ENCODE measurements at places on chromosomes 4 and X.

DNA sequence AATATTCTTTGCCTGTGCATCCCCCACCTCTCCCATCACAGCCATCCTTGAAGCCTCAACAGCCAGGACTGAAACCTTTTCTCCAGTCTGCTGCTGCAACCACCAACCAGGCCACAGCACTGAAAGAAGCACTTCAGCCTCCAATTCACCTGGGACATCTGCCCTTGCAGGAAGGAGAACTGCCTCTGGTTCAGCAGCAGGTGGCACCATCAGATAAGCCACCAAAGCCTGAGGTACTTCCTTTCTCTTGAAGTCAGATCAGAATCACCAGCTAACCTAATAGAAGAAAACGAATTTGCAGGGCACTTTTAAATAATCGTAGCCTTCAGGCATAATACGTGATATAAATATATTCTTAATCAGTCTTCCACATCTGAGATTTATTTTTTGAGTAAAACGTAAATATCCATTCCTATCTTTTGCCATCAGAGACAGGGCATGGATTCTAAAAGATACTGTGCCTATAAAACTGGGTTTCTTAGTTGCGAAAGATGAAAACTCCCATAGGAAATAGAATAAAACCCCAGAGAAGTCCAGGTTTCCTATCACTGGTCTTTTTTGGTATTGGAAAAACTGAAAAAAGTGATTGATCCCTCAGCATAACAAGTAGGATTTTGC is 9.5 kb downstream of the AMBN start:
- DNase-seq = peak; percentile 16

DNA sequence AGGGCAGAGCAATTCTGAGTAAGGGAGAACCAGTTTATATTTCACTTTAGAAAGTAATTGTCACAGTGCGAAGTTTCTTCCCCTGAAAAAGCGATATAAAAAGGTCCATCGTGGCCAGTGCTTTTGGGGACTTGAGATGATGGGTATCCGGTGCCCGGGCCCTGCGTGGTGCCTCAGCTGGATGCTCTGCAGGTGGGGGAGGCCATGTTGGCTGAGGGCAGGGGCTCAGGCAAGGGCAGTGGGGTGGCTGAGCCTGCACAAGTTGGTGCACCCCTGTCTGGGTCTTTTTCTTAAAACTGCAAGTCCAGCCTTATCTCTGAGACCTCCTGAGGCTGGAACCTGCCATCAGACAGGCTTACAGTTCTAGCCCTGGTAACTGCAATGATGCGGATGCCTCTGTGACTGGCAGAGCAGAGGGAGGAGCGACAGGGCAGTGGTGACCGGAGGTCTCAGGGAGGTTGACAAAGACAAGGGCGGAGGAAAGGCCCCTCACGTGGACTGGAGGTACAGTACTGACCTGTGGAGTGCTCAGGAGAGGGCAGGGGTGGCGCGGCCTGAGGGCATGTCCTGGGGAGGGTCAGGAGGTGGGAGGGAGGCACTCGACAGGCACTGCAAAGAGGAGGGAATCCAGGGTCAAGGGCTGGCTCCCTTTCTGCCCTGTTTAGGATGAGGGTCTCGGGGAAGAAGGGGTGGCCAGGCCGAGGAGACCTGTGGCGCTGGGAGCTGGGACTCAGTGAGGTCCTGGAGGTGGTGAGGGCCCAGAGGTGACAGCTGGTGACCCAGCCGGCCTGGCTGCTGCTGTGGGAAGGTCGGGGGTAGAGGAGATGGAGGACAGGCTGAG is 1.8 kb downstream of the RGS12 start:
- no peak for DNase-seq

GRCh38 chr4:8374851-8375649 is 65.5 kb downstream of the ACOX3 start:
- no peak for DNase-seq

DNA sequence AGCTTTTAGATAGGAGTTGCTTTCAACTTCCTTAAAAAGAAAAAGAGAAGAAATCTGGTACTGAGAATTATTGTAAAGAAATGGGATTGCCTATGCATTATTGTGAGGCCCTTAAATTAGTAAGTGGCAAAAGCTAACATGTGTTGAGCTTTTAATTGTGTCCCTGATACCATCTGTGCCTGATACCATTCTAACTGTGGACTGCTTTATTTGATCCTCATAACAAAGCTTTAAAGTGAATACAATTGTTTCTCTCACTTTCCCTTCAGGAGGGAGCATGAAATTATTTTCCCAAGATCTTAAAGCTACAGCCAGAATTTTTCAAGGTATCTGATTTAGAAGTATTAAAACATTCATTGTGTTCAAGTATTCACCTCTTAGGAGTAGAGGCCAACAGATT is 9.9 kb downstream of the KCTD8 start:
- DNase-seq = no peak

DNA sequence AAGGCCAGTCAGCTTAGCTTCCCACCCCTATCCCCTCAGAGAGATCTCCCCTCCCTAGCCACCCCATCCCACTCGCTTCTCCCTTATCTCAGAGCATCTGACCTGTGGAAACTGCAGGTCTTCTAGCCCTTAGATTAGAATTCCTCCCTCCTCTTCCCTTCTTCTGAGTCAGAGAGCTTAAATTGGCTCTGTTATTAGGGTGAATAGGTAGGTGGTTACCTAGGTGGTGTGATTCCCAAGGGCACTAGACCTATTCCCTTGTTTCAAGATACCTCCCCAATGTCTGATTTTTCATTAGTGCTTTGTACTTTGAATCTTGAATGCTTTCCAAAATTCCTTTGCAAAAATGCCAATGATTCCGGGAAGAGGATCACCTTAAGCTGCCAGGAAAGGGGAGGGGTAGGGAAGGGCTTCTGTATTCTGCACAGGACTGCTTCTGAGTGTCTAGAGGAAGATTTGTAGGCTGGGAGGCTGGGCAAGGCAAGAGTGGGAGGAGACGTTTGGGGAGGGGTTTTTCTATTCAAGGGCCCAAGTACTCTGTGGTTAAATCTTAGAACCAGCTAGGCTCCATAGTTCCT is 24.5 kb upstream of the MSN start:
- no peak for DNase-seq

DNA sequence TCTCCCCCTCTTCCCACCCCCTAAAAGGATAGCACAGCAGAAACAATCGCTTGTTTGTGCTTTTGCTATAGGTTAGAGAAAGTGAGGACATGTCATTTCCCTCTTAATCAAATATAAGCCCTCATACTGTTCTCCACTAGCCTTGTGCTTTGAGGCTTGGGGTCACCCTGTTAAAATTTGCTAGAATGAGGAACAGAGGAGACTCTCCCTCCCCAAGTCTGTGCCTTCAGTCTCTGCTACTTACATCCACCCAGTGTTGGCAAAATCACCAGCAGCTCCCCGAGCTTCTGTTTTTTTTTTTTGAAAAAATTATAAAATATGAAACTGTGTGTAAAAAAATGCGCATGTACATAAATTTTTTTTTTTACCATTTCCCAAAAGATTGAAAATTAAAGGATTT is 19.3 kb downstream of the KLF3 start:
- no peak for DNase-seq

DNA sequence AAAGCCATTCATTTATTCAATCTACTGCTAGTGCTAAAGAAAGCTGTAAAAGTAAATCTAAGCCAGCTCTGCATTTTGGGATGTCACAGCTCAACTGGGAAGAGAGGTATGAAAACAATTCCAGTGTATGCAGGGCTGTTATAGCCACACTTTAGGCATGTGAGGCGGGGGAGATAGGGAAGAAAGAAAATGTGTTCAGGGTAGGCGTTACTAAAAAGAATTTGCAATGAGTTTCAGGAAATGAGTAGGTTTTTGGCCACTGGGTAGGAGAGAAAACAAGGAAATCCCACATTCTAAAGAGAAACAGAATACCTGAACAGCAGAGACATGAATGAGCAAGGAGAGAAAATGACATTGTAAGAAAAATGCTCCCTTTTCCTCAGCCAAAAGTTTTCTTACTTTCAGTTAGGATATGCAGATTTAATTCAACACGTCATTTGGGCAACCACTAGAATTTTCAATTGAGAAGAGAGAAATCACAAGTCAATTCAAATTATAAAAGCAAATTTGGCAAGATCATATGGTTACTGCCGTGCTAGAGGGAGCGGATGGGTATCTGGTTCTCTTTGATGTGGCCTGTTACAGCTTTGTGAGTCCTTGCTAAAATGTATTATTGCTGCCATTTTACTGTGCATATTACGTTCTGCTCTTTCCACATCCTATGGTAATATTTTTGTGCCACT is 226.3 kb downstream of the KCNIP4 start:
- no peak for DNase-seq

GRCh38 chr4:31089815-31090214 is 369.6 kb downstream of the PCDH7 start:
- peak; percentile 17 for DNase-seq

DNA sequence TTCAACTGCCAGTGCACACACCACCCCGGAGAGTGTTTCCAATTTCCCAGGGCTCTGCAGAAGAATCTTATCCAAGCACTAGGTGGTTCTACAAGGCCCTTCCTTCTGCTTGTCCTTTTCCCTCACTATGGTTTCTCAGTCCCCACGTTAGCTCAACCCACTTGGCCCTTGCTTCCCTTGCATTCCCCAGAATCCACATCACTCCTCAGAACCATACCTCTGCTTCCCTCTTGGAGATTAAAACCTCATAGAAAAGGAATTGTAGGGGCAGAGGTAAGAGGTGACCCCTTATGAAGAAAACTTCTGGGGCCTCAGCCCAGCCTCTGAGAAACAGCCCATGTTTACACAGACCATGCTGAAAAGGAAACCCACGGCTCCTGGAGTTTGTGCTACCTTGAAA is 42.4 kb downstream of the TSPAN5 start:
- DNase-seq = no peak

DNA sequence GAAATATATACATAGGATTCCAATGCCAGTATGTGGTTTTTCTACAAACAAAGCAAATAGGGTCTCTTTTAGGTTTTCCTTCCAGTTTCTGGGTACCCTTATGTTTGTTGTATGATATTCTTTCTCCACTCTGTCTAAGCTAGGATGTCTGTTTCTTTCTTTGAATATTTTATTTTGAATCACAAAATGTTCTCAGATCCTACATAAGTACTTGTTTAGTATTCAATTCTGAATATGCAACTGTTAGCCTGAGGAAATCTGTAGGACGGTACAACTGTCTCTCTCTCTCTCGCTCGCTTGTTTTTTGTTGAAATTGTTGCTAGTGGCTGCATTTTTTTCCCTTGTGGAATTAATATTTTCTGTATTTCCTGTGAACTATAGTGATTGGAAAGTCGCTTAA is 163.2 kb downstream of the CCSER1 start:
- no peak for DNase-seq

Data from HuH-7 (cell line).